ENCODE measurements at places on chromosomes 7 and 10.

DNA sequence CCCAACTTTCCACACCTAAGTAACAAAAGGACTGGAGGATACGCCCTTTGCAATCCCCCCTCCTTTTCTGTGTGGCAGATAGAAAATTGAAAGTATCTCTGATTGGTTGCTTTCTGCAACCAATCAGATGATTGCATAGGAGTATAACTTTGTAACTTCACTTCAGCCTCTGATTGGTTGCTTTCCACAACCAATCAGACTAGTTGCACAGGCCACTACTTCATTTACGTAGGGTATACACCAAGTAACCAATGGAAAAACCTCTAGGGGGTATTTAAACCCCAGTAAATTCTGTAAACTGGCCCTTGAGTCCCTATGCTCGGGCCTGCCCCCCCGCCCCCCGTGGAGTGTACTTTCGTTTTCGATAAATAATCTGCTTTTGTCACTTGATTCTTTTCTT, 1080.4 kb downstream of the CNTNAP2 start:
- no peak for DNase-seq

DNA sequence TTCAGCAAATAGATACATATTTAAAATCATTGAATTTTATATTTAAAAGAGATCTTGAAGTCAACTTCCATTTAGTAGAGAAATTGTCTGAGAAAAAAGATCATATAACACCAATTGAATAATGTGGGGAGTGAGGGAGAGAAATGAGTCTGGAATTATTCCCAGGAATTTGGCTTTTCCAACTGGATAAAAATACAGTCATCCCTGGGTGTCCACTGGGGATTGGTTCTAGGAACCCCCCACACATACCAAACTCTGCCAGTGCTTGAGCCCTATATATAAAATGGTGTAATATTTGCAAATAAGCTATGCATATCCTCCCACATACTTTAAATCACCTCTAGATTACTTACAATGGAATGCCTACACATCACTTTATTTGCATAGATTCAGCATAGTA, 162.8 kb upstream of the SEMA3C start:
- DNase-seq = no peak

- DNase-seq = no peak
Observed at GRCh38 chr7:50355817-50356178, 51.3 kb downstream of the IKZF1 start.

- DNase-seq = no peak
Observed at GRCh38 chr7:80974396-80975358, 55.8 kb upstream of the SEMA3C start.

GRCh38 chr7:134834689-134835462, 55.4 kb downstream of the CALD1 start:
- DNase-seq = no peak

DNA sequence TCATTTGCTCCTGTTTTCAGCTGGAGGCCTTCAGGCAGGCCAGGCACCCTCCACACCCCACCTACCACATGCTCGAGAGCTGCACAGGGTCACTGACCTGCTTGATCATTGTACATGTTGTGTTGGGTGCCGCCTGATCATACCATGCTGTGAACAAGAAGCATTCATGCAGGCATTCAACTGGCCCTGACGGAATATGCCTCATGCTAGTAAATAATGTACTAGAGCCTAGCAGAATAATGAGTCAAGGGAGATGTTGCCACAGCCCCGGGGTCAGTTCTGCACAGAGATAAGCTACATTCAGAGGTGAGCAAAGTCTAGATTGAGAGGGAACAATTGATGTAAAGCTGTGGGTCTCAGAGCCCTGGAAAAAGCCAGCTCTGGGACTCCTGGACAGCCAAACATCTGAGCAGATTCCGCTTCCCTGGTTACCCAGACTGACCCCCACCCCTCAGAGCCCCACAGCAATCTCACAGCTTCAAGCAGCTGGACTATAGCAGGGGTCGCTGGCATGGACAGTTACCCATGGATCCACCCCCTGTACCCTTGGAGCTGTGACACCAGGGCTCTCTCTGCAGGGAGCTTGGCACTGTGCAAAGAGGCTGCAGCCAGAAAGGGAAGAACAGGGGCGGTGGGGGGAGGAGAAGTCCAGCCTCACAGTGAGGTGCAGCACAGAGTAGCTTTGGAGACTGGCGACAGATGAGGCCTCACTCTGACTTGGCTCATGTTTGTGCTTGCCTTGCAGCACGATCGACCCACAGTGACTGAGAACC, 86.6 kb downstream of the FRMPD2 start:
- DNase-seq = no peak

- no peak for DNase-seq
Observed at GRCh38 chr7:53611043-53611442, 575.6 kb downstream of the POM121L12 start.

- DNase-seq = no peak
Observed at GRCh38 chr7:117704063-117704462, 169.2 kb downstream of the CTTNBP2 start.

DNA sequence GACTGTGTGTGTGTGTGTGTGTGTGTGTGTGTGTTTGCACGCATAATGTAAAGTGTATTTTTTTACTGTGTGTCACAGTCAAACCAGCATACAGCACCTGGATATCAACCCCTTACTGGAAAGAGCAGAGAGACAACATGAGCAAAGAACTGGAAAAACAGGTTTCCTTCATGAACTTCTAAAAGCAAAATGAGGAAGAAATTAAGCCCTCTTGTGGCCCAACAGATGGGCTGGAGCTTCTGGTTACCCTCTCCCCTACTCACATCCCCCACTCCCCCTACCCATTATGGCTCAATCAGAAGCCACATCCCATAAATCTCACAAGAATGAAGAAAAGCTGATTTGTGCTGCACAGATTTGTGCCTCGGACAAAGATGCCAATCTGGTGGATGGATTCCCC, 36.2 kb downstream of the PDE1C start:
- DNase-seq = no peak

DNA sequence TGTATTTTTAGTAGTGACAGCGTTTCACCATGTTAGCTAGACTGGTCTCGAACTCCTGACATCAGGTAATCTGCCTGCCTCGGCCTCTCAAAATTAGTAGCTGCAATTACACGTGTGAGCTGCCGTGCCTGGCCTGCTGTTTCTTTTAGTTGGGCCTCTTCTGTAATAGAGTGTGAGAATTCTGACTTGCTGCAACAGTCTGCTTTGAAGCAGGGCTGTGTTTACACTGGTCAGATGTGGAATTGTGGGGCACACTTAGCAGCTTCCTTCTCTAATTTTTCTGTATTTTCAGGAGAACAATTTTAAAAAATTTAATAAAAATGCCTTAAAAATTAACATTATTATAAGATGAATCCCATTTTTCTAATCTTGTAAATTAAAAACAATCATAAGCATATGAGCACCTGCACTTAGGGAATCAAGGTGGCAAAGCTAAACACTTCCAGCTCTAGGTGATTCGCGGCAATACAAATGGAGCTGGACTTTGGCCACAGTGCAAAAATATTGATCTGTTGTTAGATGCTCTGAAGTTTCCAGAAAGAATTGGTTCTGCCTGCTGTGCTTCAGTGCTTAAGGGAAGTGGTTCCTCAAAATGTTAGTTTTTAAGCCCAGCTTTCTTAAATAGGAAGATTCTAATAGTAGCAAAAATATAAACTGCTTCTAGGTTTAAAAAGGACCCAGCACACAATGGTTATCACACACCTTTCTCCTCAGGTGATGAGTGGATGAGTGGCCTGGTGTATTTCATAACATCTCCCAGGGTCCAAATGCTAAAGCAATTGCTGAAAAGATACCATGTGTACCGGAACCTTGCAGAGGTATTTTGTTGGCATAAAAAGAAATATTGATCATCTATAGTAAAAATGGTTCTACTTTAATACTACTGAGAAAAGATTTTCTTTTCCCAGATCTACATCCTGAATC, 63.5 kb upstream of the ATRNL1 start:
- DNase-seq = no peak

GRCh38 chr7:89780291-89780690, 374.0 kb upstream of the STEAP1 start:
- DNase-seq = no peak

- DNase-seq = no peak
Observed at GRCh38 chr10:30803892-30804322, 174.4 kb upstream of the LYZL2 start.

GRCh38 chr7:156236181-156236889, 404.2 kb upstream of the RNF32 start:
- no peak for DNase-seq

- no peak for DNase-seq
Observed at GRCh38 chr7:101828301-101829020, 11.0 kb downstream of the CUX1 start.

DNA sequence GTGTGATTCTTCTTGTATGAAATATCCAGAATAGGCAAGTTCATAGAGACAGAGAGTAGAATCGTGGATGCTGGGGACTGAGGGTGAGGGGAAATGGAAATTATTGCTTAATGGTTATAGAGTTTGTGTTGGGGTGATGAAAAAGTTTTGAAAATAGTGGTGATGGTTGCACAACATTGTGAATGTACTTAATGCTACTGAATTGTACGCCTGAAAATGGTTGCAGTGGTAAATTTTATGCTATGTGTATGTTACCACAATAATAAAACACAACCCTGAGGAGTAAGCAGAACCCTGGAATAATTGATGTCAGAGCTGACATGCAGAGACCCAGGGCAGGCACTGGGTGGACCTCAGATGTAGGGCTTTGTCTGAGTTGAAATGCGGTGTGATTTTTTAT, 57.6 kb downstream of the TACR2 start:
- DNase-seq = no peak
